ENCODE measurements at places on chromosomes 13 and 19.

GRCh38 chr13:109509154-109509900 is 277.1 kb downstream of the IRS2 start:
- no peaks in the 10 kb centered on the region for H3K27me3 ChIP-seq
- H3K4me1 ChIP-seq: no peaks in the 10 kb centered on the region
- no peaks in the 10 kb centered on the region for H3K36me3 ChIP-seq
- no peak overlapping the region for H3K4me3 ChIP-seq
- DNase-seq: no peak
- no peak overlapping the region for H3K27ac ChIP-seq

DNA sequence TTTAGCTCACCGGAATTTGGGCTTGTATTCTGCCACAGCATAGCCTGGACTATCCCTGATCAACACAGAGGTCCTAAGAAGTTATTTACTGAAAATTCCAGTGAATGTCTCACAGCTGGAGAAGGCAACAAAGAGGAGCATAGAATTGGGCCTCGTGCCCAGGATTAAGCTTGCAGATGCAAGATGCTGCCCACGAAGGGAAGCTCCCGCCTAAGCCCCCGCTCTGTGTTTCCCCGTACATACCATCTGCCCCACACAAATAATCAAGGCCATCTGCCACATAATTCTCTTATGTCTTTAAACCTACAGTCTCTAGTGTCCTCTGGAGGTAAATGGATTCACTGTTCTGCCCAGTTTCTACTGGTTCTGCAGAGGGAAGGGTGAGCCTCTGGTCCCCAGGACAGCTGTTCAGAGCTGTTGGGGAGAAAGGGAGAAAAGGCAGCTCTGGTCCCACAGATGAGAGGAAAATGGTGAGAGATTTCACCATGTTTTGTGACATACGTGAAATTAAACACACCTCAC is 7.4 kb upstream of the TPP2 start:
- H3K4me3 ChIP-seq: no peak overlapping the region
- no peak overlapping the region for H3K27ac ChIP-seq
- H3K27me3 ChIP-seq: no peaks in the 10 kb centered on the region
- peaks cover 5% of the 10 kb centered on the region for H3K4me1 ChIP-seq

GRCh38 chr13:49210669-49211068 is 9.5 kb upstream of the MLNR start:
- no peak overlapping the region for H3K4me3 ChIP-seq
- no peak for DNase-seq
- H3K4me1 ChIP-seq: peaks cover 10% of the 10 kb centered on the region
- H3K36me3 ChIP-seq: peaks cover 18% of the 10 kb centered on the region

- H3K27ac ChIP-seq: no peak overlapping the region
- no peak overlapping the region for H3K4me3 ChIP-seq
- no peaks in the 10 kb centered on the region for H3K4me1 ChIP-seq
- H3K36me3 ChIP-seq: no peaks in the 10 kb centered on the region
- DNase-seq: no peak
- H3K27me3 ChIP-seq: no peaks in the 10 kb centered on the region
Observed at GRCh38 chr19:38059897-38060296, 152.9 kb downstream of the SIPA1L3 start.

DNA sequence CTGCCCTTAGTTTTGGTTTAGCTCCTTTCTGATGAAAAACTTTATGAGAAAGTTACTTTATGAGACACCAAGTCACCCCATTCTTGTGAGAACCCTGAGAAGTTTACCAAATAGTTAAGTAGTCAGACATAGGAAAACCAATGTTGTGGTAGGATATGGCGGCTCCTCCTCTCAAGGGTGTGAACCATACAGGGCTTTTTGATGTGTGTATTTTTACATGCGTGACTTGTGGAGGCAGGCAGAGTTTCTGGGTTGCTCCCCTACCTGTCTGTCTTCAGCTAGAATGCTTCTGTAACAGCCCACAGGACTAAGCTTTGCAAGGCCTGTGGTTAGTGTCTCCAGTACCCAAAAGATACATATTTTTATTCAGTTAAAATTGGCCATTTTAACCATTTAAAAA is 18.3 kb downstream of the UBAC2 start:
- H3K36me3 ChIP-seq: no peaks in the 10 kb centered on the region
- DNase-seq: no peak
- H3K27me3 ChIP-seq: no peaks in the 10 kb centered on the region

Data from A673 (cell line).